Activated naive CD8-positive, alpha-beta T cell treated with anti-CD3 and anti-CD28 coated beads, Interleukin-2, amount 50 U/mL, for 24 hours (primary cell): ENCODE measurements at places on chromosomes 13 and 19.

GRCh38 chr13:44484562-44485138 lies 91.5 kb downstream of the TSC22D1 start:
- no peak for DNase-seq

- no peak for DNase-seq
Observed at GRCh38 chr13:57925250-57925649, 293.7 kb downstream of the PCDH17 start.

GRCh38 chr19:18444513-18444912 lies 6.6 kb upstream of the ISYNA1 start:
- DNase-seq, result no peak

DNA sequence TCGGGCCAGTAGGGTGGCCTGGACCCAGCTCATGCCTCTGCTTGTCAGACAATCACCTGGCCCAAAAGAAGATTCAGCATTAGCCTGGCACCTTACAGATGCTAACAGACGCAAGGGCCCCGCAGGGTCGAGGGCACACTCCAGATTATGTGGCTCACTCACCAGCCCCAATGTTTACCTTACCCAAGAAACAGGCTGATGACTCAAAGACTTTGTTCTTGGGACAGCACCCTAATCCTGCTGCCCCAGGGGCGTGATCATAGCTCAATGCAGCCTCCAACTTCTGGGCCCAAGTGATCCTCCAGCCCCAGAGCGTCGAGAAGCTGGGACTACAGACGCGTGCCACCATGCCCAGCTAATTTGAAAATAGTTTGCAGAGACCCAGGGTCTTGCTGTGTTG lies 9.8 kb downstream of the ECSIT start:
- DNase-seq, result no peak

- DNase-seq, result no peak
Observed at GRCh38 chr13:21069561-21070004, 8.2 kb upstream of the LATS2 start.

DNA sequence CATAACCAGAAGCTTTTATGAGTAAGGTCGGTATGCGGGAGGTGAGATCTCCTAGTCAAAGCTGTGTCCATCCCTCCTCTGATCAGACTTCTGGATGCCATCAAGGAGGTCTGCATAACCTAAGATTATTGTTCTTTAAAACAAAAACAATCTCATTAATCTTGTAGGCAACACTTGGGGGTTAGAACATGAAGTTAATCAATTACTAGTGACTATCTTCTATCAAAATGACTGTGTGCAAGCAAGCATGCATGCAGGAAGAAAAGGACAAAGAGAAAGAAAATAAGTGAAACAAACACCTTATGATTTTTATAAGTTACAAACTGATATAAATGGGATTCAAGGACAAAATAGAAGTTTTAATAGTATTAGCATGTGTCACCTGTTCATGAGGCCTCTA lies 2435.9 kb upstream of the PCDH20 start:
- no peak for DNase-seq

DNA sequence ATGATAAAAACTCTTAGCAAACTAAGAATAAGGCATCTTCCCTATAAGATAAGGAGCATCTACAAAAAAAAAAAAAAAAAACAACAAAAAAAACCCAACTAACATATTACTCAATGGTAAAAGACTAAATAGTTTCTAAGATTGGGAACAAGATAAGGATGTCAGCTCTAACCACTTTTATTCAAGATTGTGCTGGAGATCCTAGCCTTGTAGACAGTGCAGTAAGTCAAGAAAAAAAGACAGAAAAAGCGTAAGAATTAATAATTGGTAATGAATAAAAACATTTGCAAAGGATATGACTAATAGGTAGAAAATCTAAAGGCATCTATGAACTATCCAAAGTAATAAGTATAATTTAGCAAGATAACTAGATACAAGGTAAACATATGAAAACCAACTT lies 33.0 kb downstream of the ZIC2 start:
- no peak for DNase-seq

GRCh38 chr13:45194081-45194939 lies 6.5 kb downstream of the KCTD4 start:
- no peak for DNase-seq

- no peak for DNase-seq
Observed at GRCh38 chr13:85520445-85520844, 278.8 kb downstream of the SLITRK6 start.

DNA sequence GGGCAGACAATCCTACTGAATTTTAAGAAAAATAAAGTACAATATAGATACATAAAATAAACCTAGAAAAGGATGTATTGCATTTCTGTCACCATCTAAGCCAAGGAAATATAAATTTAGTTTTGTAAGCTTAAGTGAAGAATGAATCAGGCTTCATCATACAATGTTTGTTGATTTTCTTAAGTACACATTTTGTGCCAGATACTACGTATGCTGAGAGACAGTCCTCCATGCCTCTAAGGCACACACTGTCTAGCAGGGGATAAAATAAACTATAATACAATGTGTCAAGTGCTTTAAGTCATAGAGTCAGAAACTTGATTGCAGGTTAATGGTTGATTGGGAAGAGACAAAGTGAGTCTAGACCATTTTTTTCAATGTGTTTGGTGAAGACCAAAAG lies 465.7 kb downstream of the TBC1D4 start:
- DNase-seq, result no peak

DNA sequence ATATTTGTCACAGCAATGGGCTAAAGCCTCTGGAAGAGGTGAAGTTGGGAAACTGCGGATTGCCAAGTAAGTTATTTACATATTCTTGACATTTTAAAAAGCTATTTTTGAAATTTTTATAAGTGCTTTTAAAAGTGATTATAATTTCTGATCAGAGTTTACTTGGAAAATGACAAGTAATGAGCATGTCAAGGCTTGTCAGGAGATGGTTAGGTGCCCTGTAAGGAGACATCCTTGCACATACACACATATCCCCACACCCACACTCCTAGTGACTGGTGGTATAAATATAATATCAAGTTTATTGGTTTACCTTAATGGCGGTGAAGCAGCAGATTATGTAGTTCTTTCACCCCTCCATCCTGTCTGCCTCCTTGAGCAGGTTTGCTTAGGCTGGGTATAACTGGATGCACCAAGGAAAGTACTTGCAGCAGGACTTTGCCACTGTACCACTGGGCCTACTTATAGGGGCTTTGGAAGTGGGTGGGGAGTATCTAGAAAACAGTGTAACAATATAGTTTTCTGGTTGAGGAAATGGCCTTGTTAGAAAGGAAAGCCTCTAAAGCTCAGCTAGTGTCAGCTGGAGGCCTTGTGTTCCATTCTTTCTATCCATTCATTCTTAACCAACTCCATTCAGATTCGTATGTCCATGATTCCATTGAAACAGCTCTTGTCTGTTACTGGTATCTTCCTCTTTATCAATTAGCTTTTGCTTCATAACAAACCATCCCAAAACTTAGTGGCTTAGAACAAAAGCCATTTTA lies 16.6 kb downstream of the GTF2F2 start:
- no peak for DNase-seq

DNA sequence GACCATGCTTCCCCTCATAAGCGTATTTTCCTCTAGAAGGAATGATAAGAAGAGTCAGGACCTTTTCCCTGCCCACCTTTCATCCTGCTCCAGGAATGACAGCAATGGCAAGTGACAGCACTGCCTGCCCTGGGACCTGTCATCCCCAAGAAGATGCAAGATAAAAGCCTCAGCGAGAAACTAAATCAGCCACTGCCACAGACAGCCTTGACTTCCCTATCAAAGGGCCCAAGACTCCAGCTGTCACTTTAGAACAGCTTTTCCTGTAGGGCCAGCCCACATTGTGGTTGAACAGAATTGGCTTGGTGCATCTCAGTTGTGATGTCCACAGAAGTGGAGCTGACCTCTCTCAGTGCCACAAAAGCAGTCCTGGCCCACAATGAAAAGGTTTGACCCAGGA lies 1.1 kb downstream of the RAB8A start:
- no peak for DNase-seq

DNA sequence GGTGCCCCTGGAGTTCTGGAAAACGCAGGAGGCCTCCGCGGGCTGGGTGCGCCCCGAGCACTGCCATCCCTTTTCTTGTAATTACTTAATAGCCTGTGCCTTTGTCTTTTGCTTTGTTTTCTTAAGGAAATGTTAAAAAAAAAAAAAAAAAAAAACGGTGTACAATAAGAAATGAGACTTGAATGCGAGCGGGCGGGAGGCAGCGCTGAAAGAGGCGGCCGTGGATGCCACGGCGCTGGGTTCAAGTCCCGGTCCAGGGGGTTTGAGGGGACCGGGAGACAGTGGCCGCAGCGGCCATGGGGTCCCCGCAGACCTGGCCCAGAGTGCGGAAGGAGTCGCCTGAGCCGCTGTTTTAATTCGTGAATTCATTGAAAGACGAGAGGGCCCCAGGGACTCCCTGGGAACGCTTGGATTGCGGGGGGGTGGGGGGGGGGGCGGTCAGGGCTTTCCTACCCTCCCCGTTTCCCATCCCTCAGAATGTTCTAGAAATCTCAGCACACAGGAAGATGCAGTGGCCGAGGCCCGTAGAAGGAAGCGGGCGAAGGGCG lies 349.2 kb upstream of the ARGLU1 start:
- DNase-seq, result no peak

DNA sequence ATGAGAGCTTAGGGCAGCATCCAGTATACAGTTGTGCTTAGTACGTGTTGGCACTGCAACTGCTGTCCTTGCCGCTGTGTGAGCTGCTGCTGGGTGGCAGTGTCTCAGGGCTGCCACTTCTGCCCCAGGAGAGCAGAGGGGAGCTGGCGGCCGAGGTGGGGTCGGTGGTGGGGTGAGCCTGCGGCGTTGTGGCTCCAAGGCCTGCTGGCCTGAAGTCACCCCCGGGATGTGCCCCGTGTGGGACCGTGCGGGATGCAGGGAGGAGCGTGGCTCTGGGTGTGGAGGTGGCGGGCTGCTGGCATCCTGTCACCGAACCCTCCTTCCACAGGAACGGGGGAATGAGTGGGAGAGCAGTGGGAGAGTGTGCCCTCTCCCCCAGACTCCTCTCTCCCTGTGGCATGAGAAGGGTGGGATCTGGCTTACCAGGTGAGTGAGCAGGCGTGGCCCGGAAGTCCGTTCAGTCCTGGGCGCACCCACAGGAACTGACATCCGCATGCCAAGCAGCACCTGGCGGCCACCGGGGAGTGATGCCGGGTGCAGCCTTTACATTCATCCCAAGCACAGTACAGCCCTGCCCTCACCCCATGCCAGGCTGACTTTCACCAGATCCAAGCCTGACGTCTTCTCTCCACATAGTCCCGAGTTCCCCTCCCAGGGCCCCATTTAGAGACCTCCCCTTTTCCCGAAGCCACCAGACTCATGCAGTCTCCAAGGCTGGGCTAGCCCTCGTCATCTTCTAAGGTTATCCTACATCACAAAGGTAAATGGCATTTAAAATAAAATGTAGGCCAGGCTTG lies 26.6 kb downstream of the MCF2L start:
- no peak for DNase-seq

DNA sequence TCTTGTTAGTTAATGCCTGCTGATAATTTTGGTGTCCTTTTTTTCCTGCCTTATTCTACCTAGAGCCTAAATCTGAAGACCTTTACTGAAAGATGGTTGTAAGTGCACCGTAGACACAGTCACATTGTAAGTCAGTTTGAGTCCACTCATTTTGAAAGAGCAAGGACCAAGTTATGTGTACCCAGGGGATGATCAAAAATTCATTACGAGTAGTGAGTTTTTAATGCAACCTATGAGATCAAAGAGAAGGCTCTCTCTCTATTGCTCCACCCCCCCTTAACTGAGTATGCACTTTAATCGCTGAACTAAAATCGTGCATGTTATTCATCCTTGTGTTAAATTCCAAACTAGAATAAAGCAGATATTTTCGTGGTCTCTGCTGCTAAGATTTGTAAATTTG lies 1.8 kb downstream of the RAP2A start:
- DNase-seq, result no peak

DNA sequence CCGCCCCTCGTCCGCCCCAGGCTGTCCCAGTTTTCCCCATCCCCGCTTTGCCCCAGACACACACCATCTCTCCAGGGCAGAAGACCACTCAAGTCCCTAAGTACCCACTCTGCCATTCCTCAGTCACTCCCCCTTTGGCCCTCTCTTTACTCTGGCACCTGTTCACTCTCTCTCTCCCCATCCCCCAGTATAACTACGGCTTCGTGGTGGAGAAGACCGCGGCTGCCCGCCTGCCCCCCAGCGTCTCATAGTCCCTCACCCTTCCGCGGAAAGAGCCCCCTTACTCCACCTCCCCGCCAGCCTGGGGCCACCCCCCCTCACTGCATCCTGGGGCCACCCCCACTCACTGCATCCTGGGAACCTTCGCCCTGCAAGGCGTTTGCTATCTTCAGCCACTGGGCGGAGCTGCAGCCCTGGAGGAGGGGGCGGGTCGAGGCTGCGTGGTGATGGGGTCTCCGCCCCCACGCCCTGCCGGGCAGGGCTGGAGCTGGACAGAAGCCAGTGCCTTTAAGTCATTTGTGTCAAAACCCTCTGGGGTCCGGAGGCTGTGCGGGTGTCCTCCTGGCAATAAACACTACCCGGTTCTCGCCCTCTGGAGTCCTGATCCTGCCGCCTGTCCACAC lies 5.0 kb downstream of the MVB12A start:
- DNase-seq, result peak; percentile 52

- no peak for DNase-seq
Observed at GRCh38 chr19:2428321-2428690, 920 bp upstream of the TIMM13 start.

DNA sequence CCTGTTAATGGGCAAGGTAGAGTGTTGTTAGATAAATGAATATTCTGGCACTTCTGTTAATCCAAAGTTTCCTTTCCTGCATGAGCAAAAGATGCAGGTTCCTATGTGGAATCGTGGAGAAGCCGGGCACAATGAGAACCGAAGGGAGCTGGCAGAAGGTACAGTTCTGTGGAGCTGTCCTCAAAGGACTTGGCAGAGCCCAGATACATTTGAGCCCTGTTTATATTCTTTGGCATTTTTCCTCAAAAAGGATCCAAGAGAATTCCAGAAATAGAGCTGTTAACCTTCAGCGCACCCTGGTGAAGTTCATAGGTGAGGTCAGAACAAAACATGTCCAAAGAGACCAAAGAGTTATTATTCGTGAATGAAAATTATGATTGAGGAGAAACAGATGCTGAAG lies 4.0 kb upstream of the DLEU7 start:
- no peak for DNase-seq

DNA sequence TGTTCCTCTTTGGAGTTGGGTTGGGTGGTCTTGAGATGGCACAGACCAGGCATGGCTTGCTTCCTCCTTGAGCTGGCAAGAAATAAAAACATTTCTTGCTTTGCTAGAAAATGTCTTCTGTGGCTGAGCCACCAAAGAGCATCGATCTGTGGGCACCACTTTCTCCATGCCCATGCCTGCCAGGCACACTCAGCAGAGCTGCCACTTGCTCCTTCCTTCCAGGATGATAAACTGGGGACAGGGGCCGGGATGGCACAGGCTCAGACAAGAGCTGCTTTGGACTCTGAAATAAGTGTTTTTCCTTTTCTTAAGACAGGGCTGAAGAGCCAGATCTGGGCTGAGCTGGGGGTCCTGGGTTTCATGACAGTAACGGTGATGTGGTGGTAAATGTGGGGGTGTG lies 32.8 kb downstream of the NFIX start:
- DNase-seq, result no peak

DNA sequence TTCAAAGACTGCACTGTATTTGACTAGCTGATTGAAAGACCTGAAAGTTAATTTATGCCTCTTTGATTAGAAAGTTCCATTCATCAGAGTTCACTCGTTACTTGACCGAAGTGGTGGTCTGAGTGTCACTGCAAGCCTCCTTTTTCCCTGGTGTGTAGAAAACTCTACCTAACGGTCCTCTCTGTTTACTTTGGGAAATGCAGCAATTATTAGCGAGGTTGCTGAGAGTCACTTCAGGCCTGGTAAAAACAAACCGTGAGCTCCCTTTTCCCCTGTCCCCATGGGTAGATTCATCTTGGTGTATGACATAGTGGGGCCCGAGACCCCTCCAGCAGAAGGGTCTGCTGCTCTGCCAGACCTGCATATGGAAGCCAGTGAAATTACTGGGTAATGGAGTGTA lies 126.8 kb upstream of the RNF113B start:
- DNase-seq, result no peak
